ENCODE measurements at places on chromosomes 16 and 17. TPM values are rescaled to one million over a fixed set of nuclear protein-coding genes. Genes with fewer than 3 reads are reported as not detected.

OSGIN1 gene
- total RNA-seq, result 0.97 TPM

GCGR gene
- total RNA-seq, result not detected

KIF18B gene
- total RNA-seq, result 4.3 TPM

ARHGAP44 gene
- 0.32 TPM for total RNA-seq

SULT1A2 gene
- not detected for total RNA-seq

GRB2 gene
- total RNA-seq, result 101 TPM

CHP2 gene
- not detected for total RNA-seq

MRPL10 gene
- total RNA-seq, result 25.0 TPM

PARD6A gene
- 1.6 TPM for total RNA-seq

SPNS2 gene
- total RNA-seq, result 17.3 TPM

PPP1R27 gene
- not detected for total RNA-seq

KRTAP9-4 gene
- not detected for total RNA-seq

PAGR1 gene
- 27.0 TPM for total RNA-seq

CHST4 gene
- total RNA-seq, result not detected

TMEM238L gene
- not detected for total RNA-seq

KCTD19 gene
- total RNA-seq, result not detected

ASGR1 gene
- 9.1 TPM for total RNA-seq

G6PC1 gene
- total RNA-seq, result not detected

DDX28 gene
- 14.4 TPM for total RNA-seq

ANKRD40CL gene
- total RNA-seq, result not detected

SLFN11 gene
- 227 TPM for total RNA-seq

GP1BA gene
- not detected for total RNA-seq

PYY gene
- total RNA-seq, result not detected

COPZ2 gene
- total RNA-seq, result 9.3 TPM

HASPIN gene
- 7.5 TPM for total RNA-seq

TLCD3B gene
- 0.32 TPM for total RNA-seq

C17orf50 gene
- total RNA-seq, result not detected

CHD3 gene
- 104 TPM for total RNA-seq

MLLT6 gene
- total RNA-seq, result 21.6 TPM

LPCAT2 gene
- total RNA-seq, result 29.6 TPM

CLCN7 gene
- total RNA-seq, result 60.6 TPM

SLC26A11 gene
- total RNA-seq, result 6.8 TPM

All from epithelial cell of umbilical artery (primary cell).